GM23338 (cell line): ENCODE measurements at places on chromosomes 16 and 17. TPM values are rescaled to one million over a fixed set of nuclear protein-coding genes. Genes with fewer than 3 reads are reported as not detected.

Gene CFAP52
- 0.54 TPM in 1 of 2 replicates, not detected in the other for polyA plus RNA-seq

Gene IRX3
- polyA plus RNA-seq: 1.6 and 2.3 TPM in 2 replicates

Gene AATK
- polyA plus RNA-seq: 1.1 and 1.3 TPM in 2 replicates

Gene SYNRG
- polyA plus RNA-seq: 17.3 and 22.6 TPM in 2 replicates

Gene ABCA9
- not detected in 2 replicates for polyA plus RNA-seq

Gene PRR35
- 0.32 and 0.63 TPM in 2 replicates for polyA plus RNA-seq

Gene MFAP4
- polyA plus RNA-seq: 9.4 and 9.7 TPM in 2 replicates

Gene IRF8
- polyA plus RNA-seq: 0.47 and 1.3 TPM in 2 replicates

Gene CDH15
- polyA plus RNA-seq: 0.61 and 0.63 TPM in 2 replicates

Gene WFIKKN1
- 3.5 and 4.0 TPM in 2 replicates for polyA plus RNA-seq

Gene CCL1
- not detected in 2 replicates for polyA plus RNA-seq

Gene NME4
- 511 and 521 TPM in 2 replicates for polyA plus RNA-seq

Gene C17orf50
- polyA plus RNA-seq: 0.37 and 0.74 TPM in 2 replicates

Gene NDE1
- 11.1 and 13.0 TPM in 2 replicates for polyA plus RNA-seq

Gene ARHGAP23
- polyA plus RNA-seq: 21.4 and 24.1 TPM in 2 replicates

Gene MT1H
- 425 and 442 TPM in 2 replicates for polyA plus RNA-seq

DNA sequence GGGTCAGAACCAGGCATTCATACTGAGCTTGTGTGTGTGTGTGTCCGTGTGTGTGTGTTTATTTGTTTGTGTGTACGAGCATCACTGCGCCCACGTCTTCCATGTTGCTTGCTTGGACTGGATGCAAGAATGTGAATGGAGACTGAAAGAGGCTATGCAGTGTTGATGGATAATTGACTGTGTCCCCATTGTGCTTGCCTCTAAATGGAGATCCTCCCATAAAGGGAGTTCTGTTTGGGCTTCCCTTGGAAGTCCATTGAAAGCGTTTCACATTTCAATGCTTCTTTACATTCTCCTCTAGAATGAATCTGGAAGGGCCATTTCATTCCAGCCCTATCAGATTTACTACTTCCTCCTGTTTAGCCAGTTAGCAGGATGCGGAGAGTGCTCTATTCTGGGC is 124.0 kb downstream of the GP2 start:
- DNase-seq: no peak

- peak; percentile 38 for DNase-seq
Measured at GRCh38 chr16:53356478-53357207, 77.6 kb upstream of the RBL2 start.

DNA sequence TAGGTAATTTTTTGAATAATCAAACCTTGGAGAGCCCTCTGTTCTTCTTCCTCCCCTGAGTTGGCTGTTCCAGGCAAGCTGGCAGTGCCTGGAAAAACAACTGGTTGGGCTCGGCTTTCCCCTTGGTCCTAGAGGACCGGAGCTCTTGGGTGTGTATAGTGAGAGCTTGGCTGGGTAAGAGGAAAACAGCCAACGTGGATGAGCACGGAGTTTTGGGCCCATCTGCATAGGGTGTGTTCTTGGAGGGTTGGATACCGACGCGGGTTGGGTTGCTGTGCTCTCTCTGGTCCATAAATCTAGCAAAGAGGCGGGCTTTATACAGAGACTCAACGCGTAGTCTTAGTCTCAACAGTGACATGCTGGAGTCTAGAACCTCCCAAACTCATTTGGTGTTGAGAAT is 23.2 kb downstream of the ITGB3 start:
- DNase-seq: peak; percentile 70

DNA sequence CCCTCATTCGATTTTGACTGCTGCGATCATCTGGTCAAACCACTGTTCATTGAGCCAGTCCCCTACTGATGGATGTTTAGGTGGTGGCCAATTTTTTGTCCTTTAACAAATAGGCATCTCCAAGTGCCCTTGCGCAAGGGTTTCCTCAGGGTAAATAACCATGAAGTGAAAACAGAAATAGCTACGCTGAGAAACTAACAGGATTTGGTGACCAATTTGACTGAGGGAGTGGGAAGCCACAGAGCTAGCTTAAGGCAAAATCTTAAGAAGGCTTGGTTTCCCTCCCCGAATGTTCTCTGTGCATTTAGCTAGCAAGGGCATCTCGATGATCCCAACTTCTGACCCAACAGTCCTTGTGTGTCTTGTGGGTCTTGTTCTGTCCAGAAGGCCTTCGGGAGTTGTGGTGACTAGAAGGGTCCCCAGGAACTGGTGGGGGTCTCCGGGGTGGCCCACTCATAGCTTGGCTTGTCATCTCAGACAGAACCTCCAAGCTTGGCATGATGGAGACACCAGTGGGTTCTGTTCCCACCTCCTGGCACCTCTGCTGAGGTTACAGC is 117.2 kb downstream of the SOCS1 start:
- no peak for DNase-seq

DNA sequence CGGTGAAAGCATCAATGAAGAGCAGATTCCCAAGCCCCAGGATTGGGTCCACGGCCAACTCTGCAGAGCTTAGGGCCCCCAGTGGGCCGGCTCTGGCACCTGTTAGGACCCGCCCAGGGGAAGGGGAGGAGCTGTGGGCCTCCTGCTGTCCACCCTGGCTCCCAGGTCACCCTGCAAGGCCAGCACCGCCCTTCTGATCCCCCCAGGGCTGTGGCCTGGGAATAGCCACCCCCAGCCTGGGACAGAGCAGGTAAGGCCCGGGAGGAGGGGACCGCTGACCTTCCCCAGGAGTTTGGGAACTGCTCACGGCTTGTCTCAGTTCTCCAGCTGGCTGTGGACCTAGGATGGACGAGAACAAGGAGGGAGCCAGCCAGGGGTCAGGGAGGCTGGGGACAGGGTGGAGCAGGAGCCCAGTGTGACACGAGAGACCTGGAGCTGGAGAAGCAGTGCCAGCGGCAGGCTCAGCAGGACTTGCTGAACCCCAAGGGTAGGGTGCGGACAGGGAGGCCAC is 39.3 kb upstream of the SLC38A10 start:
- DNase-seq: no peak

DNA sequence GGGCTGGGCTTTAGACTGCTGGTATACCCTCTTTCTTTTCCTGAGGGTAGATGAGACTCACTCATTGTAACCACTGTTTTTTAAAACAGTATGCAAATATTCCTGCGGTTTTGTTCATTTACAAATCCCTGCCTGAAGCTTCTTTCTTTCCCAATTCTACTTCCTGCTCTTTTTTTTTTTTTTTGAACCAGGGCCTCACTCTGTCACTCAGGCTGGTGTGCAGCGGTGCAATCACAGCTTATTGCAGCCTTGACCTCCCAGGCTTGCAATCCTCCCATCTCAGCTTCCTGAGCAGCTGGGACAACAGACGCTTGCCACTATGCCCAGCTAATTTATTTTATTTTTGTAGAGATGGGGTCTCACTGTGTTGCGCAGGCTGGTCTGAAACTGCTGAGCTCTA is 8.0 kb upstream of the SULT1A1 start:
- DNase-seq: peak; percentile 34

GRCh38 chr17:50547736-50548083 is 736 bp downstream of the SPATA20 start:
- no peak for DNase-seq

DNA sequence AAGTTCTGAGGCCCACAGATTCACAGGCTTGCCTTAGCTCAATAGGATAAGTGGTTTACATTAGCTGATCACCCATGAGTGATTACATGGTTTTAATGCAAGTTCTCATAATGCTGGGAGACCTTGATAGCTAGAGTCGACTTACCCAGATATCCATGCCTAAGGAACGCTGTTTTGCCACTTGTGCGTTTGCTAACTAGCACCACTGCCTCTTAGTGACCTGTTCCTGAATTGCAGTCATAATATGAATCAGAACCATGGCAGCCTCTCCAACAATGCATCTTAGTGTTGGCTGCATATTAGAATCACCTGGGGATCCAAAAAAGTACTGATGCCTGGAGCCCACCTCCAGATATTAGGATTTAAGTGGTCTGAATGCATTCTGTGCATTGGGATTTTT is 251.1 kb upstream of the CDH5 start:
- peak; percentile 65 for DNase-seq

- no peak for DNase-seq
Measured at GRCh38 chr17:32583053-32583452, 96.3 kb downstream of the CDK5R1 start.

- DNase-seq: peak; percentile 72
Measured at GRCh38 chr17:82228278-82228841, 482 bp upstream of the SLC16A3 start.

GRCh38 chr16:27859020-27859419 is 204.5 kb downstream of the GSG1L start:
- DNase-seq: peak; percentile 78

- peak; percentile 79 for DNase-seq
Measured at GRCh38 chr16:75385507-75386152, 47.7 kb downstream of the CFDP1 start.

DNA sequence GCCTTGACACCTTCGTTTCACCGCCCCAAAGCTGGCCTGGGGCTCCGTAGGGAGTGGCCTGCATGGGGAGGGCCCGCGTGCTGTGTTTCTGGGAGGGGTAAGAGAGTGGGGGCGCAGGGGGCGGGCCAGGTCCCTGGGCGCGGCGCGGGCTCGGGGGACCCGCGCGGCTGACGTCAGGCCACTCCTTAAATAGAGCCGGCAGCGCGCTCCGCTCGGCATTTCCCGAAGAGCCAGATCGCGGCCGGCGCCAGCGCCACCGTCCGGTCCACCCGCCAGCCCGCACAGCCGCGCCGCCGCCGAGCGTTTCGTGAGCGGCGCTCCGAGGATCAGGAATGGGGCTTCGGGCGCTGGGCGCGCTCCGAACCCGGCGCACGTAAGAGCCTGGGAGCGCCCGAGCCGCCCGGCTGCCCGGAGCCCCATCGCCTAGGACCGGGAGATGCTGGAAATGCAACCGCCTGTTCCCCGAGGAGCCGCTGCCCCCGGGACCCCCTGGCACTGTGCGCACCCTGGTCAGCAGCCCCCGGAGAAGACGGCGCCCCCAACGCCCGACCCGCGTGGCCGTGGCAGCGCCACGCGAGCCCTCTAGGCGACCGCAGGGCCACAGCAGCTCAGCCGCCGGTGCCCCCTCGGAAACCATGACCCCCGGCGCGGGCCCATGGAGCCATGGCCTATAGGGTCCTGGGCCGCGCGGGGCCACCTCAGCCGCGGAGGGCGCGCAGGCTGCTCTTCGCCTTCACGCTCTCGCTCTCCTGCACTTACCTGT is at the start of gene HS3ST2:
TSS of gene HS3ST2 (plus strand) at position 215 of the 763 bp plus-strand sequence. CDS start at position 664, 449 bp downstream.
- DNase-seq: peak; percentile 90

- peak; percentile 58 for DNase-seq
Measured at GRCh38 chr16:24382762-24383407, 126.8 kb downstream of the CACNG3 start.

DNA sequence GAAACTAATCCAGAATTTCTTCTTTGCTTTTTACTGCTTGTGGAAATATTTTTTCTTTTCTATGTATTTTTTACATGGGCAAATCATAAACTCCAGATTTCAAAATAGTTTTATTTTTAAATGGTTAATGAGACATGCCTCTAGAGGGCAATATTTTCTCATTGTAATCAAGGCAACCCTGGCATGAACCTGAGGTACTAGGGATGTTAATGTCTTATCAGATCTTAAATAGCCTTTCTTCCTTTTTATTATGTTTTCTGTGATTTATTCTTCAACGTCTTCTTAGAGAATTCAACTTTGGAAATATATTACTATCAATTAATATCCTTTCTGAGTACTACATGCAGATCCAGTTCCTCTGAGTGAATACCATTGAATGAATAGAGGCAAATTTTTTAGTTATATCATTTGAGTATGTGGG is 324.7 kb downstream of the BCAS3 start:
- peak; percentile 56 for DNase-seq

- DNase-seq: no peak
Measured at GRCh38 chr17:15896834-15897233, 48.1 kb upstream of the ADORA2B start.

- DNase-seq: no peak
Measured at GRCh38 chr16:53045341-53046220, 7.1 kb downstream of the CHD9NB start.

DNA sequence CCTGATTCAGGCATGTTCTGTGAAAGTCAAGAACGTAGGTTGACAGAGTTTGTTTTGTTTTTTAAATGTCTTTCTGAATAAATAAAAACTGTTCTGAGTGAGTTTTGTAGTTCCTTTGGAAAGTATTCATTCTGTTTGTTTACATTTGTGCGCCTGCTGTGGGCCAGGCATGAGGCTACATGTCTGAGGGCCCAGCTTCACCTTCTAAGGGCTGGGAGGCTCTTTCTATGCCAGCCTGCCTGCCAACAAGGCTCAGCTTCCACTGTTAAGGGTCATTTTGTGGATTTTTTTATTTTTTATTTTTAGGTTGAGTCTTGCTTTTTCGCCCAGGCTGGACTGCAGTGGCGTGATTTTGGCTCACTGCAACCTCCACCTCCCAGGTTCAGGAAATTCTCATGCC is 6.1 kb downstream of the WWOX start:
- DNase-seq: no peak

GRCh38 chr17:16873174-16874035 is 98.5 kb downstream of the TNFRSF13B start:
- peak; percentile 79 for DNase-seq

- peak; percentile 75 for DNase-seq
Measured at GRCh38 chr17:34633351-34633750, 54.0 kb downstream of the TMEM132E start.

- no peak for DNase-seq
Measured at GRCh38 chr16:69366431-69366830, 14.8 kb upstream of the TMED6 start.

GRCh38 chr17:50100921-50101345 is 5.8 kb downstream of the PDK2 start:
- DNase-seq: peak; percentile 35

- no peak for DNase-seq
Measured at GRCh38 chr17:5434984-5435383, 4.0 kb downstream of the C1QBP start.
